ENCODE measurements at places on chromosomes 2 and 18.

DNA sequence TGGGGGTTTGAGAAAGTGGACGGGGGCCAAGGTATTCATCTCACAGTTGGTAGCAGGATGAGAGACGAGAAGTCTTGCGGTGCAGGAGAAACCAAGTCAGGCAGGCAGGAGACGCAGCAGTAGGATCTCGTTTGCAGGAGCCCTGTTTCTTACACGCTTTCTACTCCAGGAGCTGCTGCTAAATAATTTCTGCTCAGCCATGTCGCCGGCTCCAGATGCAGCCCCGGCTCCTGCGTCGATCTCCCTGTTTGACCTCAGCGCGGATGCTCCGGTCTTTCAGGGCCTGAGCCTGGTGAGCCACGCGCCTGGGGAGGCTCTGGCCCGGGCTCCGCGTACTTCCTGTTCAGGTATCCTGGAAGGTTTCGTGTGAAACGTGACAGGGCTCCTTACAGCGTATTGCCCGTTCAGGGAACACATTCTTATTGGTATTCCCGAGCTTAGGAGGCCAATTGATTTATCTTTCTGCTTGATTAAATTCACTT, 494 bp downstream of the ANKZF1 start:
- no peak for DNase-seq

- no peak for DNase-seq
Measured at GRCh38 chr2:150465703-150466569, 21.5 kb downstream of the RND3 start.

DNA sequence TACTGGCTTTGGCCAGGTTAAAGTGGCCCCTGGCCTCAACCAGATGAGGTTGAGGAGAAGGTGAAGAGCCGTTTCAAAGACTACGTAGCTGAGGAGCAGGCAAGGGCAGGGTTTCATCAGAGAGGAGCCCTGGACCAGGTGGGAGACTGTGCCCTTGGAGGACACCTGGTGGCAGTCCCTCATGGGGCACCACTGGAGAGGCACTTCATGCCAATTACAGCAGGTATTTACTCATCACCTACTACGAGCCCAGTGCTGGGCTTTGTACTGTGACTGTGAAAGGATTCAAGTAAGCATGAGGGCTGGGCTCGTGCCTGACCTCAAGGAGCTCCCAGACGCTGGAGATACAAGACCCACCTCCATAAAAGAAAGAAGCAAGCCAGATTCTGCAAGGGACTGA, 37.6 kb downstream of the SMAD7 start:
- no peak for DNase-seq

GRCh38 chr18:51506811-51507210, 309.3 kb upstream of the MEX3C start:
- DNase-seq = no peak

- DNase-seq = no peak
Measured at GRCh38 chr18:37889963-37890362, 324.4 kb upstream of the CELF4 start.

Data from stimulated activated CD4-positive, alpha-beta T cell treated with anti-CD3 and anti-CD28 coated beads, Interleukin-1b, Interleukin-23, amount 100 ng/mL, for 1 hour (primary cell).